ENCODE measurements at places on chromosomes 5 and 9.

DNA sequence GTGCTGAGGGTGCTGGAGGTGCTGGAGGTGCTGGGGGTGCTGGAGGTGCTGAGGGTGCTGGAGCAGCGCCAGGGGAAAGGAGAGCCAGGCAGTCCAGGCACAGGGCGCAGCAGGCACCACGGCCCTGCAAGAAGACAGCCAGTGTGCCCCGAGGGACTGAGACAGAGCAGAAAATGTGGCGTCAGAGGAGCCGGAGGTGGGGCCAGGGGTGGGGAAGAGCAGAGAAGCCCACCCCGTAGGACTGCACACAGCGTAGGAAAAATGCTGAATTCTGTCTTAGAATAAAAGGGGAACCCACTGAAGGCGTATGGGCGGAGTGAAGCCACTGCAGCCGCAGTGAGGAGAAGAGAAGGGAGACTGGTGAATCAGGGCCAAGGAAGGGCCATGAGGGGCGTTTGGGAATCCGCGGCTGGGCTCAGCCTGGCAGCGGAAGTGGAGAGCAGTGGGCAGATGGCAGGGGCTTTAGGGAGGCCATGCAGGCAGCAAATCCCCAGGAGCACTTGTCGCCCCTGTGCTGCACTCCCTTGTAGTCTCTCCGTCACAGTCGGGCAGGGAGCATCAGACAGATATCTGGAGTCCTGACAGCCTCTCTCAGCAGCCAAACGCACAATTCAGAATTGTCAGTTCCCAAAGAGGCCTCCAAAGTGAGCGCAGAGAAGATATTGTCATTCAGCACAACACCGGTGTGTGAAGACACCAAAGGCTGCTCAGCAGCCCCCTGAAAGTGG is 35.9 kb upstream of the LECT2 start:
- H3K36me3 ChIP-seq = no peaks in the 10 kb centered on the region
- no peak overlapping the region for H3K4me3 ChIP-seq
- H3K27ac ChIP-seq = no peak overlapping the region
- no peaks in the 10 kb centered on the region for H3K4me1 ChIP-seq
- DNase-seq = no peak
- no peaks in the 10 kb centered on the region for H3K27me3 ChIP-seq

DNA sequence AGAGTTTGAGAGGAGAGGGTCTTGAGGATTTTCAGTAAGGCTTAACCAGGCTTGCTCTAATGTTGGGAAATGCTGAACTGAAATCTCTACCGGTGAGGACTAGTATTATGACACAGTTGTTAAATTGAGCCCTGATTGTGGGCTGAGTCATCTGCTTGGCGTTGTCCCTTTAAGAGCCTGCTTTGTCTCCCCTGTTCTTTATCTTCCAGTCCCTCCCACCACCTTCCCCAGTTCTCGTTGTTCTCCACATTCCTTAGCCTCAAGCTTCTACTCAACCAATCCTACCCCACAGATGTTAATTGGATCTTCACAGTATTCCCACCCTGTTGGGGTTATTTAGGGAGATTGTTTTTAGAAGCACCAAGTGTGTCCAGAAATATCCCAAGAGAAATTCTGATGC is 57.6 kb downstream of the ANKRD55 start:
- no peak for DNase-seq
- H3K4me1 ChIP-seq = peaks cover 29% of the 10 kb centered on the region
- no peak overlapping the region for H3K4me3 ChIP-seq
- H3K27ac ChIP-seq = no peak overlapping the region
- H3K36me3 ChIP-seq = peaks cover 3% of the 10 kb centered on the region

GRCh38 chr5:116115163-116115562 is 30.3 kb downstream of the COMMD10 start:
- no peak overlapping the region for H3K4me3 ChIP-seq
- no peaks in the 10 kb centered on the region for H3K27me3 ChIP-seq
- no peak for DNase-seq
- no peak overlapping the region for H3K27ac ChIP-seq
- peaks cover 18% of the 10 kb centered on the region for H3K36me3 ChIP-seq

GRCh38 chr5:150399524-150400211 is 13.0 kb downstream of the CD74 start:
- no peak overlapping the region for H3K27ac ChIP-seq
- H3K27me3 ChIP-seq = no peaks in the 10 kb centered on the region
- no peak overlapping the region for H3K4me3 ChIP-seq
- no peak for DNase-seq

DNA sequence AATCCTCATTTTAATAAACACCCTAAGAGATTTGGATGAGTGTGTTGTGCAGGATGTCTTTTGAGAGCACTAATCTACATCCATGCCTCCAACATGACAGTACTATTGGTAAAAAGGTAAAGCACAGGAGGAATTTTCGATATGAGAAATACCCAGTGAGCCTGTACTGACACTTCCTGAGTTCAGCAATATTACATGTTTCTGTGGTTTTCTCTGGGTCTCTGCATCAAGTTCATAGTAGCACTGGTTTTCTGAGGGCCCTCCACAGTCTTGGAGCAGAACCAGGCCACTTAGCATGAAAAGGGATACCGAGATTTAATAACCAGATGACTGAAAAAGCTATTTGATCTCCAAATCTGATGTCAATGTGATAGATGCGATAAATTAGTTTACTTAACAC is 524.1 kb downstream of the TMEM38B start:
- H3K4me1 ChIP-seq = no peaks in the 10 kb centered on the region
- H3K4me3 ChIP-seq = no peak overlapping the region
- H3K27me3 ChIP-seq = no peaks in the 10 kb centered on the region
- DNase-seq = no peak
- no peaks in the 10 kb centered on the region for H3K36me3 ChIP-seq
- no peak overlapping the region for H3K27ac ChIP-seq

DNA sequence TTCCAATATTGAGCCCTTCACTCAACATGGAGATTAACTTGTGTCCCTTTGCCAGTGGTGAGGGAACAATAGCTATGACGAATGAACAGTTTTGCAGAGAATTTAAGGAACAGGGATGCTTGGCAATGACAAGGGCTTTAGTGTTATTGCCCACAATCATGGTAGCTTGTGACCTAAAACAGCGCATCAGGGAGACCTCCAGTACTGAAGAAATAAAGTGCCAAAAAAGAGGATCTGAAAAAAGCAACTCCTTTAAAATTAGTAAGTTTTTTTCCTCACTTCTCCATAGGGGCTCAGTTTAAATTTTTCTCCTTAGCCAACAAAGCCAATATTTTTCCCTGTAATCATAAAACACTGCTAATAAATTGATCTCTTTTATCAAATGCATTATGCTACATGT is 41.8 kb upstream of the PAM start:
- no peak overlapping the region for H3K4me3 ChIP-seq

GRCh38 chr5:61811052-61811451 is 479.0 kb downstream of the ZSWIM6 start:
- DNase-seq = no peak
- H3K36me3 ChIP-seq = no peaks in the 10 kb centered on the region
- no peaks in the 10 kb centered on the region for H3K27me3 ChIP-seq
- H3K27ac ChIP-seq = no peak overlapping the region
- H3K4me1 ChIP-seq = peaks cover 7% of the 10 kb centered on the region
- H3K4me3 ChIP-seq = no peak overlapping the region

GRCh38 chr5:5752844-5753243 is 330.4 kb downstream of the ICE1 start:
- no peaks in the 10 kb centered on the region for H3K36me3 ChIP-seq
- no peak overlapping the region for H3K27ac ChIP-seq

- H3K27ac ChIP-seq = no peak overlapping the region
- no peak for DNase-seq
- H3K27me3 ChIP-seq = no peaks in the 10 kb centered on the region
- no peaks in the 10 kb centered on the region for H3K36me3 ChIP-seq
- no peak overlapping the region for H3K4me3 ChIP-seq
- no peaks in the 10 kb centered on the region for H3K4me1 ChIP-seq
Observed at GRCh38 chr5:87850843-87851242, 417.8 kb downstream of the TMEM161B start.

DNA sequence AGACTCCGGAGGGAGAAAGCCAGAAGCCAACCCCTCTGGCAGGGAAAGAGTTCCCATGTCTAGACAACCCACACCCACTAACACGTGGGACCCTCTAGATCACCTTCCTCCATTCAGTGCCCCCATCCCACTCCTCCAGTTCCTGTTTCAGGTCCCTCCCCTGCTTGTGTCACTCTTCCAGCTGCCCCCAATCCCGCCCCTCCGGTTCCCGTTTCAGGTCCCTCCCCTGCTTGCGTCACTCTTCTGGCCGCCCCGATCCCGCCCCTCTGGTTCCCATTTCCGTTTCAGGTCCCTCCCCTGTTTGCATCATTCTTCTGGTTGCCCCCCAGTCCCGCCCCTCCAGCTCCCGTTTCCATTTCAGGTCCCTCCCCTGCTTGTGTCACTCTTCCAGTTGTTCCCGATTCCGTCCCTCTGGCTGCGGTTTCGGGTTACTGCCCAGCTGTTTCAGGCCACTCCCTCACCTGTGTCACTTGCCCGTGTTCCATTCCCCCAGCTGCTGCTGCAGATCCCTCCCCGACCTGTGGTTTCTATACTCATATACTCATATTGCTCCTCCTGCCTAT is 64.8 kb upstream of the RANBP6 start:
- peak overlapping the region; percentile 80 for H3K27ac ChIP-seq
- DNase-seq = peak; percentile 37
- peaks cover 4% of the 10 kb centered on the region for H3K27me3 ChIP-seq
- peak overlapping the region; percentile 83 for H3K4me3 ChIP-seq

GRCh38 chr5:165602529-165602928 is 2097.1 kb downstream of the MAT2B start:
- no peak overlapping the region for H3K27ac ChIP-seq
- no peaks in the 10 kb centered on the region for H3K4me1 ChIP-seq
- no peaks in the 10 kb centered on the region for H3K27me3 ChIP-seq
